ENCODE measurements at places on chromosomes 6 and 20.

- no peak for DNase-seq
These were observed 42.5 kb downstream of the MAN1A1 start for GRCh38 chr6:119307056-119307455.

- no peak for DNase-seq
These were observed 108.8 kb upstream of the HEY2 start for GRCh38 chr6:125640441-125641150.

- DNase-seq: no peak
These were observed 157.9 kb downstream of the BTBD9 start for GRCh38 chr6:38481851-38482250.

DNA sequence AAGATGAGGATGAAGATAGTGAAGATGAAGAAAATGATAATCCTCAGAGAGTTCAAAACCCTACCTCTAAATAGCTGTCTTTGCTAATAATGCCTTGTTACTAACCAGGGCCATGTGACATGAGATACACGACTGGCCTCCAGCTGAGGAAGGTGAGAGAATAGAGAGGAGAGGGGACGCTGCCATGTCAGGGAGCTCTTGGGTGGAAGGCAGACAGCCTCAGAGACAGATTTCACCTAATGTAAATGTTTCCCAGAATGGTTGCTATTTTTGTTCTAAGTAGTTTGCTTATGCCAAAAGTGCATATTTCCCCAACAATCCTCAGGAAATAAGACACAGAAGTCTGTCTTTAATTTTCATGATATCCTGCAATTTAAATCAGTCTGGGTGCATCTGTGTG lies 138.4 kb downstream of the ELOVL4 start:
- DNase-seq: no peak

- DNase-seq: no peak
These were observed 45.7 kb downstream of the HNF4A start for GRCh38 chr20:44400970-44401769.

DNA sequence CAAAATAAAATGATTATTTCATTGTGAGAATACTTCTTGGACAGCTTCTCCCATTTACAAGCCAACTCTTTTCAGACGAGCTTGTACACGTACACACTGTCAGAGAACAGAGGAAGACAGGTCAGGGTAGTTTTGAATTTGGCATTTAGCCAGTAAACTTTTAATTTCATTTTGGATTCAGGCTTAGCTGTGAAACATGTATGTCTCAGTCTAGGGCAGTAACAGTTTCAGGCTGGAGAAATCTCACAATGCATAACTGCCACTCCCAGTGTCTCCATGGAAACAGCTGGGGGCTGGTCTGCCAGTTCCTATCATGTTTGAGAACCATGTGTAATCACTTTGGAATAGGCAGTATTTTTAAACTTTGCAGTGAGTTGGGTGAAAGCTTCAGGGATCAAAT lies 22.0 kb upstream of the QKI start:
- no peak for DNase-seq

GRCh38 chr20:22385602-22386305 lies 198.6 kb downstream of the FOXA2 start:
- no peak for DNase-seq

- DNase-seq: no peak
These were observed 96.6 kb upstream of the PLEKHG1 start for GRCh38 chr6:150503041-150503440.

- DNase-seq: no peak
These were observed 10.3 kb upstream of the R3HDML start for GRCh38 chr20:44326391-44327159.

DNA sequence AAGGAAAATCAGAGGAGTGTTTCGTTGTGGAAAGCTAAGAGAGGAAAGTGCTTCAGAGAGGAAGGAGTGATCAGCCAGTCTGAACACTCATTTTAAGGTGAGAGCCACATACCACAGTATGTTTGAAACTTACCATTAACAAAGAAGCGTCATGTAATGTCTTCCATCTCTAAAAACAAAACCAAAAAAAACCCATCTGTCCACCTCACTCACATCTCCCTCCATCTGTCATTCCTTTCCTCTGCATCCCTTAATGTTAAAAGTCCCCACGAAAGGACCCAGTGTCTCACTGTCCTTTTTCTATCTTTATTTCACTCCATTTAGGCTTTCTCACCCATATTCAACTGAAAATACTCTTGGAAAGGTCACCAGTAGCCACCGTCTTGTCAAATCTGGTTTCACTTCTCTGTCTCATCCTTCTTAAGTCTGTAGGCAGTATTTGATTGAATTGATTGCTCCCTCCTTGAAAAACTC lies 59.4 kb upstream of the GNRH2 start:
- no peak for DNase-seq

DNA sequence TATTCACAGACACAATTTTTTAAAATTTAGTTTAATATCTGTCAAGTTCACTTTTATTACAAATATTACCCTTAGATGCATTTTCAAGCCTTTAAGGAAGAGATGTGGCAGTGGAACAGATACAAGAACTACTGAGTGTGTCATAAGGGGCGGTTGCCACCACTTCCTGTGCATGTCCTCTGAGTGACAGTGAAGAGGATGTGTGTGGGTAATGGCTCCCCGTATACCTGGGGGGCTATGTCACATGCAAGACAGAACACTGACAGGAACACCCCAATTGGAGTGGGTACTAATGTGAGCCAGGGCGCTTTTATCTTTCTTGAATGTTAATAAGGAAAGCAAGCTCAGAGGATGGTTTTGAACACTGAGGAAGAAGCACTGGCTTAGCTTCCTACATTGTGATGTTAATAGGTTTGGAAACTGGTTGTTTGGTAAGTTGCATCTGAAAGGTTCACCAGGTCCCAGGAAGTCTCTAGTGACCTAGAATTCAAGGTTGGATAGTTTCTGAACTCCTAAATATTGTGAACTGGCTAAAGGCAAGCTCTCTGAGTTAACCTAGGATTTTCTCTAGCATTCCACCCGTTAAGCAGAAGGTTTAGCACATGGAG lies 83.4 kb upstream of the ASF1A start:
- peak; percentile 87 for DNase-seq

- no peak for DNase-seq
These were observed 8.7 kb downstream of the MTHFD1L start for GRCh38 chr6:150874179-150874578.

DNA sequence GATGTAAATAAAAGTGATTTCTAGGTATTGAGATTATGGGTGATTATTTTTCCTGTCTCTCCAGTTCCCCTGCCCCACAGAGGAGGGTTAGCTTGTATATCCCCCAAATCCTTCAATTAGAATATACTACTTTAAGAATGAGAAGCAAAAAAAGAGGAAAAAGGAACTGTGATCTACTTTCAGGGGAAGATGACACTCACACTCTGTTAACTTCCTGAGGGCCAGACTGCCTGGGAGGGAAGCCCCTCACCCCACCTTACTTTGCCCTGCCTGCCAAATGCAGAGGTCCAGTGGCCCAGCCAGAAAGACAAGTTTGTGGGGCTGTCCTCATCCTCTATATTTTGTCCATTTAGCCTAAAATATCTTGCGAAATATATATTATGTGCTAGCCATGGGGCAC lies 9.2 kb upstream of the LY86 start:
- DNase-seq: no peak

GRCh38 chr20:17343656-17344452 lies 117.0 kb downstream of the PCSK2 start:
- no peak for DNase-seq

DNA sequence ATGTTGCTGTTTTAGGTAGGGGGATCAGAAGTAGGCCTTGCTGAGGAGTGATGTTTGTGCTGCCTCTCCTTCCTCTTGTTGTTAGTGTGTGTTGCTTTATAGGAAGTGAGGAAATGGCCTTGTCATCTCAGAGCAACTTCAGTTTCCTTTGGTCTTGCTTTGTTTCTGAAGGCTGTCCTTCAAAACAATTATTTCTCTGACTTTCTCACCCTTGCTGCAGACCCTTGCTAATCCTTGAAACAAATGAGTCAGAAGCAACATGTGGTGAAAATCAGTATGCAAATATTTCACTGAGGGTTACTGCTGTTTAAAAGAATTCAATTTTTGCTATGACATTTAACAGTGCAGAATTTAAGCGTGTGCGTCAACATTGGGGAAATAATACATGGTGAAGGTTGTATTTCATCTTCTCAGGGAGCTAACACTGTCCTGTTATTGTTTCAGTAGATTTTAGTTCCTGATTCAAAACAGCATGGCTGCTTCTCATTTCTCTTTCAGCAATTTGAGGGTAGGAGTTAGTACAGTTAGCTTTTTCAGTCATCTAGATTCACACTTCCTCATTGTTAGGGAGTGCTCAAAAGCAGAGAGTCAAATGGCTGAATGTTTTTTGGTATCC lies 13.8 kb downstream of the RNF144B start:
- no peak for DNase-seq

DNA sequence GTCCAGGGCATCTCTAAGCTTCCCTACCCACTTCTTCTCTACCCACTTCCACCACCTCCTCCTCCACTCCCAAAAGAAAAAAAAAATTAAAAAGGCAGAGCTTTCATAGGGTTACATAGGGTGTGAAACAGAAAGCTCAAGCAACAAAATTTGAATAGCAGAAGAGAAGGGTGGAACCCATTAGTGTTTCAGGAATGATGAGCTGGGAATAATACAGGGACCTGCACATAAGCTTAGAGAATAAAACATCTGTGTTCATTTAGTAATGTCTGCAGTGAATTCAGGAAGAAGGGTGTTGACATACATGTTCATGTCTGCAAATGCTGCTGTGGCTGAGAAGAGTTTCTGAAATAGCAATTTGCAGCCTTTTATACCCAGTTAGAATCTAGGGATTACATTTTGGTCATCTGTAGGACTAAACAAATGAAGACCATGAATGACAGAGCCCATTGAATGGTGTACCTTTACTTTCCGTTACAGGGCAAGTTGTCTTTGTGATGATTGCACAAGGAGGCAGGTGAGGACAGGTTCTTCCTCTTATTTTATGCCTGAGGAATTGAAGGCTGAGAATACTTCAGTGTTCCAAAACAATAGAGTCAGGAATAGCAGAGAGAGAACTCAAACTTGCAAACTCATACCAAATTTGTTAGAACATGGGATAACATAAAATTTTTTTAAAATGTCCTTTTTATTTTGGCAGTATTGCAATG lies 975.1 kb downstream of the TFAP2A start:
- no peak for DNase-seq

DNA sequence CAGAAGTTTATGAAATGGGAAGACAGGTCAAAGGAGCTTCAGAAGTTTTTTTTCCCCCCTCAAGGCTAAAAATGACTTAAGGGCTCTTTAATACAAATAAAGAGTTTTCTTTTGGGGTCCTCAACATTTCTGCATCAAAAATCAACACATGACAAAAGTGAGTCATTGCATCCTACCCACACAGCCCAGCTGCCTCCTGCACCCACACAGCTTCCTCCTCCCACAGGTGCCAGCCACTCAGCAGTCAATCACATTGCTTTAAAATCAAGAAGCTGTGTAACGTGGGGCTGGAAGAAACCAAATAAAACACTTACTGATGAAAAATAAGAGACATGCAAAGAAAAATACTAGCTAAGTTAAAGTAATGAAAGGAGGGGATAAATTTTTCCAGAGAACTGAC lies 68.5 kb downstream of the MAP3K5 start:
- DNase-seq: peak; percentile 49

DNA sequence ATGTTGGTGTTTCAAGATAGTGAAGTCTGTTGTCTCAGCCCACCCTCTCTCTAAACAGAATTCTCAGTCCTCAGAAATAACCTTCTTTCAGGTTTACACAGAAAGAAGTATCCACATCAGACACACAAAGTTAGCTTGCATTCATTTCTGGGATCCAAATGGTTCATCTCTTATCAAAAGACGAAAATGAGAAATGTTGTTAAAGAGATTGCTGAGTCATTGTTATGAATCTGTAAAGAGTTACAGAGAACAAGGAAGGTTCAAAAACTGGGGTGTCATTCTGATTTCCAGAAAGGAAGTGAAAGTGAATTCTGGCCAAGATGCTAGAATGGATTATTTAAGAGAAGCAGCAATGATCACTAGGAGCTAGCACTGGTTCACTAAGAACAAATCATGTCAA lies 90.5 kb upstream of the ATXN1 start:
- DNase-seq: no peak

DNA sequence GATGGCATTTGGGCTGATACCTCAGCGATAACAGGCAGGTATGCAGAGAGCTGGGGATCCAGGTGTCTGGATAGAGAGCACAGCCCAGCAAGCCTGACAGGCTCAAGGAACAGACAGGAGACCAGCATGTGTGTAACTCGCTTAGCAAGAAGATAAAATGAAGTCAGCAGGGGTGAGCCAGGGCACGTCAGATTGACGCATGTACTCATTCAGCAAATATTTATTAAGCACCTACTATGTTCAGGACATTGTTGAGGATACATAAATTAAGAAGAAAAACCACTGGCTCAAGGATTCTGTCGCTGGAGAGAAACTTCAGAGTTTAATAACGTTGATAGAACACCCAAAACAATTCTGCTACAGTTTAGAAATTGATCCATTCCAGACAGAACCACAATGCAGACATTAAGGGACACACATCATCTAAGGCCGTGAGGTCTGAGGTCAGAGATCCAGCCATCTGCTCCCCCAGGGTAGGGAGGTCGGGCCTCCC lies 1.0 kb upstream of the DUSP22 start:
- no peak for DNase-seq

DNA sequence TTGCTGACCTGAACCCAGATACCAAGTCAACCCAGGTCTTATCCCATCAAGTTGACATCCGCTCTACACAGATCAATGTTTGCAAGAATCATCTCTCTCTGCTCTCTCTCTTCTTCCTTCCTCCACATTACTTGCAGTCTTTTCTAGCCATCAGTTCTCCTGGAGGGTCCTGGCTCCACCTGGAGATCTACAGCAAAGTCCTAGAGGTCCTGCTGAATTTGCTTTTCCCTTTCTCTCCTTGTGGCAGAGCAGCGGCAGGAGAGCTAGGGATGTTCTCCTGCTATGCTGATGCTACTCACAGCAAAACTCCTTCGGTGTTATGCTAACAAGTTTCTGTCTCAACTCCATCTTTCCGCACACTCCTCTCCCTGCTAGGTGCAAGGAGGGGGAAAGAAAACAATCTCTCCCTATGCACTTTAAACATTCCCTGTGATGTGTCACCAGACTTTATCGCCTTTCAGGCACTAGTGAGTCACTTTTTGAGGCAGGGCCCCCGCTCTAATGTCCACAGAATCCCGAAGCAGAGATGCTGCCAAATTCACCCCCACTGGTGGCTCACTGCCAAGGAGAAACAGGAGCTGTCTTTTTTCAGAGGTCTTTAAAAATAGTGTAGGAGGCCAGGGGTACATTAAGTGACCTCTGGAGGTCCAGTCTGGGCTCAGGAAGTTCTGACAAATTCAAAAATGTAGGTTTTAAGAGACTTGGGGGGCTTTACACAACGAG lies 62.6 kb downstream of the FAM50B start:
- DNase-seq: no peak

DNA sequence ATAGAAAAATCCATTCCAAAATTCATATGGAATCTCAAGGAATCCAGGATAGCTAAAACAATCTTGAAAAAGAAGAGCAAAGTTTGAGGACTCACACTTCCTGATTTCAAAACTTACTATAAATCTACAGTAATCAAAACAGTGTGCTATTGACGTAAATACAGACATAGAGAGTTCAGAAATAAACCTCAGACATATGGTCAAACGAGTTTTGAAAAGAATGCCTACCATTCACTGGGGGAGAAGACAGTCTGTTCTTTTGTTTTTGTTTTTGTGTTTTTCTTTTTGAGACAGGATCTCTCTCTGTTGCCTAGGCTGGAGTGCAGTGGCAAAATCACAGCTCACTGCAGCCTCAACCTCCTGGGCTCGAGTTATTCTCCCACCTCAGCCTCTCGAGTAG lies 25.3 kb upstream of the PROKR2 start:
- no peak for DNase-seq

GRCh38 chr20:60201198-60201835 lies 243.1 kb downstream of the CDH26 start:
- no peak for DNase-seq

- DNase-seq: no peak
These were observed 99.2 kb upstream of the TMEM181 start for GRCh38 chr6:158460602-158461169.

Data from CD8-positive, alpha-beta T cell (primary cell).